Right ventricle myocardium inferior (tissue), 1 donor: ENCODE measurements at places on chromosomes 12 and 14. TPM values are rescaled to one million over a fixed set of nuclear protein-coding genes. Genes with fewer than 3 reads are reported as not detected.

RPL6 gene
- 646 TPM for total RNA-seq

GRCh38 chr14:102949062-102949800 is 26.8 kb downstream of the AMN start:
- DNase-seq: no peak

CIROP gene
- not detected for total RNA-seq

- DNase-seq: no peak
These were observed 7.0 kb downstream of the NCKAP1L start for GRCh38 chr12:54504550-54504949.

- peak; percentile 82 for DNase-seq
These were observed 3.2 kb upstream of the SYNE3 start for GRCh38 chr14:95519699-95520098.

DNA sequence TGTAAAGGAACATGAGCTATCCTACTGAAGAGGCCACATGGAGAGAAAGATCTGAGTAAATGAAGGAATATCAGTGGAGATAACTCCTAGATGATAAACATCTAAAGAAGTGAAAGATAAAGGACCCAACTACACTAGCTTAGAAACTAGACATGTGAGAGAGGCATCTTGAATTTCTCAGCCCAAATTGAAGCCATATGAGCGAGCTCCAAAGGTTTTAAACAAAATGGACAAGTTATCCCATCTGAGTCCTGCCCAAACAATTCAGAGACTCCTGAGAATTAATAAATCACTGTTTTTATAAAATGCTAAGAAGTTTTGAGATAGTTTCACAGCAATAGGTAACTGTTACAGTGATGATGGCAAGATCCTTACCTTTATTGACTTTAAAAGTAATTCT is 438.9 kb downstream of the NAV3 start:
- no peak for DNase-seq

GRCh38 chr14:57732463-57733285 is 133.2 kb downstream of the SLC35F4 start:
- DNase-seq: no peak

- no peak for DNase-seq
These were observed 21.9 kb upstream of the ZFP36L1 start for GRCh38 chr14:68814539-68815297.

GRCh38 chr12:62714774-62715721 is 219.9 kb downstream of the PPM1H start:
- peak; percentile 82 for DNase-seq

CD27 gene
- not detected for total RNA-seq

DNA sequence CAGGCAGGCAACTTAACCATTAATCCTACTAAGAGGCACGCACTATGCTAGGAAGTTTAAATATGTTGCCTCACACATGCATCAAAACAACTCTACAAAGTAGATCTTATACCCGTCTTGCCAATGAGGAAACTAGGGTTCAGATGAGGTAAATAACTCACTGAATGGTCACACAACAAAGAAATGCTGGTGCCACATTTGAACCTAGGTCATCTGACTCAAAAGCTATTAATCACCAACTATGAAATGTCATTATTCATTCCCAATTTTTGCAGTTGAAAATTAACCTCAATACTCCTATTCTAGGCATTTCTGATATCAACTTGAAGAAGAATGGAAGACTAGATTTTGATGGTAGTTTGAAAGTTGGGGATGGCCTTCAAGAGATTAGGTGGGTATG is 2.8 kb upstream of the PYROXD1 start:
- DNase-seq: no peak

BRF1 gene
- total RNA-seq: 19.0 TPM

GRCh38 chr12:15738438-15739015 is 50.7 kb downstream of the EPS8 start:
- DNase-seq: no peak
